ENCODE measurements at places on chromosomes 11 and 22.

- DNase-seq, result no peak
Measured at GRCh38 chr11:7196396-7197146, 55.1 kb upstream of the SYT9 start.

DNA sequence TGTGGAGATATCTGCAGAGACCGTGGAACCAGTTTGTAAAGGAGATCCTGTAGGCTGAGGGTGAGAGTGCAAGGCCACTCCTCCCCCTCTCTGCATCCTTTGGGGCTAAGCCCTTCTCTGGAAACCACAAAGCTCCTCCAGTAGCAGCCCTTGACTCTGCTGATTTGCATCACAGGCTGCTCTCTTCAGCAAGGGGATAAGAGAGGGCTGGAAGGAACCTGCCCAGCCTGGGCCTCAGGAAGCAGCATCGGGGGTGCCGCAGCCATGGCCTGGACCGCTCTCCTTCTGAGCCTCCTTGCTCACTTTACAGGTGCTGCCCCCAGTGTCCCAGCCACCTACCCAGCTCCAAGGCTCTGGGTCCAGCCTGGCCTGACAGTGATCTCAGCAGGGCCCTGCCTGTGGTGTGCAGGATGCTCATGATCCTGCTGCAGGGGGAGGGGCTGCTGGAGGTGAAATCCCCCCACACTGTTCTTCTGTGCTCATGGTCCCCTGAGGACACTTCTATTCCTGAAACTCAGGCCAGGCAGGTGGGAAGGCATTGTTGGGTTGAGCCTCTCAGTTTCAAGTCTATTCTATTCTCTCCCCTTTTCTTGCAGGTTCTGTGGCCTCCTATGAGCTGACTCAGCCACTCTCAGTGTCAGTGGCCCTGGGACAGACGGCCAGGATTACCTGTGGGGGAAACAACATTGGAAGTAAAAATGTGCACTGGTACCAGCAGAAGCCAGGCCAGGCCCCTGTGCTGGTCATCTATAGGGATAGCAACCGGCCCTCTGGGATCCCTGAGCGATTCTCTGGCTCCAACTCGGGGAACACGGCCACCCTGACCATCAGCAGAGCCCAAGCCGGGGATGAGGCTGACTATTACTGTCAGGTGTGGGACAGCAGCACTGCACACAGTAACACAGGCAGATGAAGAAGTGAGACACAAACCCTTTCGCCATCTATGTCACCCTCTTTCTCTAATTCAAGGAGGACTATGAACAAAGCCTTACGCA is 68.5 kb upstream of the IGLL5 start:
- DNase-seq, result peak; percentile 86

GRCh38 chr22:30047364-30047738 is 32.9 kb upstream of the HORMAD2 start:
- DNase-seq, result peak; percentile 61

- no peak for DNase-seq
Measured at GRCh38 chr11:87259736-87260135, 222.0 kb downstream of the TMEM135 start.

DNA sequence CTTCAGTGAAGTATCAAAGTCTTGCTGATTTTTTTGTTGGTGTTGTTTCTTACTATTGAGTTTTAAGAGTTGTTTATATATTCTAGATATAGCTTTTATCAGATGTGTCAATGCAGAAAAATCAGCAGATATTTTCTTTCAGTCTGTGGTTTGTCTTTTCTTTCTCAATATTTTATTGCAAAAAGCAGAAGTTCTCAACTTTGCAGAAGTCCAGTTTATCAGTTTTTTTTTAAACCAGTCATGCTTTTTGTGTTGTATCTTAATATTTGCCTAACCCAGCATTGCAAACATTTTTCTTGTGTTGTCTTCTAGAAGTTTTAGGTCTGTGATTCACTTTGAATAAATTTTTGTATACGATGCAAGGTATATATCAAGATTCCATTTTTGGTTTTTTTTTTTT is 7.0 kb downstream of the ASRGL1 start:
- DNase-seq, result peak; percentile 66

DNA sequence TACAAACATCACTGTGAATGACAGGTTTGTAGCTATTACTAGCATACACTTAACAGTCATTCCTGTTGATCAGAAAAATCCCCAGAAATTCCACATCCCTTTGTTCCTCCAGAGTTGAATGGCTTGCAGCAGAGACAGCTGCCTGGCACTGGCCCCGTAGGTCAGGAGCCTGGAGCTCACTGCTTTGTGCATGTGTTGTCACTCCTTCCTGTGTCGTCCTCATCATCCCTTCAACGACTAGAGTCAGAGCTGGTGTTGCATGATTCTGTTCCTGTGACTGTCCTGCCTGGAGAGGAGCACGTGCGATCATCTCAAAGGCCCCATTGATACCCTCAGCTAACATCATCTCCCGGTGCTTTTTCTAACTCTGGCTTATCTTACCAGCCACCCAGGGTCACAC is 58.3 kb downstream of the LDLRAD3 start:
- no peak for DNase-seq

DNA sequence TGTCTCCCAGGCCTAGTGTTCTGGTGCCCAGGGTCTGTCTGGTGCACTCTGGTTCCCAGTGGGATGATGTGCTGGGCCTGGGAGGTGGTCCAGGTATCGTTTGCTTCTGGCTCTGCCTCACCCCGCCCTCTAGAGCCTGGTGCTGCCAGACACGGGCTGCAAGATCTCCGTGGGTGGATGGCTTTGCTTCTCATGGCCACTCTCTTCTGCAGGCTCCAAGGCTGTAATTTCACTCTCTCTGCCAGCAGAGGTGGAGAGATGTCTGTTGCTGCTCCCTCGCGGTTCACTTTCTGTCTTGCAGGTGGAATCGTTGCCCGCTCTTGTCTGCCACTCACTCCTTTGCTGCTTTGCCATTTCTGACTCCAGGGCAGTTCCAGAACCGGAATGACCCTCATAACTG is 13.4 kb downstream of the NADSYN1 start:
- DNase-seq, result no peak

All from NB4 (cell line).